Activated CD4-positive, alpha-beta T cell treated with anti-CD3 and anti-CD28 coated beads, Interleukin-10, Interleukin-2, amounts not matched to agents 100 ng/mL and 50 ng/mL, durations not matched to agents 16 hours and 8 hours (primary cell): ENCODE measurements at places on chromosomes 4 and X.
A peak's percentile ranks its signal among the peaks of the same experiment; 100 is the strongest.

DNA sequence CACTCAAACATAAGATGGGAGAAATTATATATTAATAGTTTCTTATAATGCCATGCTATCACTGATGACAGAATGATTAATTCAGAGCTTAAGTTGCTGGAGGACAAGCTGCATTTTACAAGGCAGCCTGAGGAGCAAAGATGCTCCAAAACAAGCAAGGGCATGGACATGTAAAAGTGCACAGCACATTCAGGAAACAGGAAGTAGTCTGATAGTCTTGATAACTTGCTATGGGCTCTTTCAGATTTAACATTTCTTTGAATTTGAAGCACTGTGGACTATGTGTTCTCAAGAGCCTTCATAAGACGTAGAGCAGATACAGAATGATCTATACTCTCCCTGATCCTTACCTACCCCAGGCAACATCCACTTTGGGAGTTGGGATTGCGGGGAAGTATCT, 50.0 kb downstream of the AMMECR1 start:
- DNase-seq = no peak

DNA sequence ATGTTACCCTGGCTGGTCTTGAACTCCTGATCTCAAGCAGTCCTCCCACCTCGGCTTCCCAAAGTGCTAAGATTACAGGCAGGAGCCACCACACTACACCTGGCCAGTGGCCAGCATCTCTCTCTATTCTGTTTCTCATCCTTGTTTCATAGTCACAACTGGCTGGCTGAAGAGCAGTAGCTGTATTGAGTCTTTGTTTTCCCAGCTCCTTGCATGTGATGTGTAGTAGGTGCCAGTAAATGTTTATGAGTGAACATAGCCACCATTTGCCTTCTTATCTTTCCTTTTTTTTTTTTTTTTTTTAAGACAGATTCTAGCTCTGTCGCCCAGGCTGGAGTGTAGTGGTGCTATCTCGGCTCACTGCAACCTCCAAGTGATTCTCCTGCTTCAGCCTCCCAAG, 23.6 kb downstream of the NUDT9 start:
- DNase-seq = no peak

GRCh38 chr4:8303485-8304281, 34.1 kb downstream of the HTRA3 start:
- peak; percentile 34 for DNase-seq

- no peak for DNase-seq
Measured at GRCh38 chr4:185638093-185638492, 102.8 kb upstream of the PDLIM3 start.

- DNase-seq = no peak
Measured at GRCh38 chr4:37393889-37394288, 149.3 kb downstream of the NWD2 start.

DNA sequence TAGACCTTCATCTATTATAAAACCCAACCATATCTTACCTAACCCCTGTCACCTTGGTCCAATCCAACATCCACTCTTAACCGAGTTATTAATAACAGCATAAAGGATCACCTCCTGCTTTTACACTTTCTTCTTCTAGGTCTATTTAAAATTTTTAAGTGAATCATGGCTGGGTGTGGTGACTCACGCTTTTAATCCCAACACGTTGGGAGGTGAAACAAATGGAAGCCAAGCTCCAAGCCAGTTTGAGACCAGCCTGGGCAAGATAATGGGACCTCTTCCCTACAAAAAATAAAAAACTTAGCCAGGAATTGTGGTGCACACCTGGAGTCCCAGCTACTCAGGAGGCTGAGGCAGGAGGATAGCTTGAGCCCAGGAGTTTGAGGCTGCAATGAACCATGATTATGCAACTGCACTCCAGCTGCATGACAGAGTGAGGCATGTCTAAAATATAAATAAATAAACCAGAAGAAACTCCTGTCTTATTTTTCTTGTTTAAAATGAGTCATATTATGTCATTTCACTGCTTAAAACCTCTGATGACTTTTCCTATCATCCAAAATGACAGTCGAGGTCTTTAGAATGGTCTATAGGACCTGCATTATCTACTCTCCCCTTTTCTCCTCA, 188.4 kb downstream of the GASK1B start:
- DNase-seq = no peak

DNA sequence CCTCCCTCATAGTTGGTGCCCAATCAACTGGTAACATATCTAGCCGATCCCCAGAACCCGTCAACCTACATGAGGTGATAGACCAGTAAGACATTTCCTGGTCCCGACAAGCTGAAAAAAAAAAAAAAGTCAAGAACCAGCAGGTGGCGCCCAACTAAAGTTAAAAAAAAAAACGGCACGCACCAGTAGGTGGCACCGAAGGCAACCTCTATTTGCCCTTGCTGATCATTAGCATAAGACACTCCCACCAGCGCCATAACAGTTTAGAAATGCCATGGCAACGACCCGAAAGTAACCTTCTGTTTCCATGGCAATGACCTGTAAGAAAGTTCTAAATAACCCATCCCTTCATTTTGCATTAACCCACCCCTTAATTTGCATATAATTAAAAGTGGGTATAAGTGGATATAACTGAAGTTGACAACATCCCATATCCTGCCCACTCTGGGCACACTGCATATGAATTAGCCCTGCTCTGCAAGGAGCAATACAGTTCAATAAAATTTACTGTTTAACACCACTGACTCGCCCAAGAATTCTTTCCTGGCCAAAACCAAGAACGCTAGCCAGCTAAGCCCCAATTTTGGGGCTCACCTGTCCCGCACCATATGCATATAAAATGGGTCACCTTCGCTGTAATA, 83.9 kb upstream of the SPANXB1 start:
- peak; percentile 77 for DNase-seq

GRCh38 chr4:169810325-169811323, 52.9 kb upstream of the HPF1 start:
- DNase-seq = peak; percentile 71

DNA sequence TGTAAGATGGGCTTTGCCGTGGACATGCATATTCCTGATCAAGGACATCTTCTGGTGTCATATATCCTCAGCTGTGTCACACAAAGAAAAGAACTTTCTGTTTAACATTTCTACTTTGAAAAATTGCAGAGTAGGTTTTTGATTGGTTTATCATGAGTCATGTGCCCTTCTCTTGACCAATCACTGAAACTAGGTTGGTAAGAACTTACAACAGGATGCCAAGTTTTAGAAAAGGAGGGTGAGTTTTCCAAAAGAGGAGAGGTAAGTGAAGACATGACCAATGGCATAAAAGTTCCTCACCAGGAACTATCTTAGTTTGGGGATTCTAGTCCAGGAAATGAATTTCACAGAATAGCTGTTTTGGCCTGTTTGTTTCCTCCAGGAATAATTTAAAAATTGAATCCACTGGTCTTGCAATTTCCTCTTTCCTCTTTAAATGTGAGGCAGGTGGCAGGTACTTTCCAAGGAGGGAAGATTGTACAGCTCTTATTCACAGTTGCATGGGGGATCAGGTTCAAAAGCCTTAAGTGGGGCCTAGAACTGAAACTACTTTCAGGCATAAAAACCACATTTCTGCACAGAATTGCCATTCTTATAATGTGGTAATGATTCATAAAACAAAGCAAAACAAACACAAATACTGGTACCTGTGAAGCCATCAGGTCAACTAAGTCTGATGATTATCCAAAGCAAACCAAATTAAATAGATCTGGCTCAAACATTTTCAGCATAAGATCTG, 1114.5 kb upstream of the LCORL start:
- DNase-seq = no peak

- DNase-seq = no peak
Measured at GRCh38 chr4:105350859-105351490, 122.9 kb downstream of the PPA2 start.

- DNase-seq = peak; percentile 46
Measured at GRCh38 chrX:107429090-107429489, 20.4 kb upstream of the FRMPD3 start.

DNA sequence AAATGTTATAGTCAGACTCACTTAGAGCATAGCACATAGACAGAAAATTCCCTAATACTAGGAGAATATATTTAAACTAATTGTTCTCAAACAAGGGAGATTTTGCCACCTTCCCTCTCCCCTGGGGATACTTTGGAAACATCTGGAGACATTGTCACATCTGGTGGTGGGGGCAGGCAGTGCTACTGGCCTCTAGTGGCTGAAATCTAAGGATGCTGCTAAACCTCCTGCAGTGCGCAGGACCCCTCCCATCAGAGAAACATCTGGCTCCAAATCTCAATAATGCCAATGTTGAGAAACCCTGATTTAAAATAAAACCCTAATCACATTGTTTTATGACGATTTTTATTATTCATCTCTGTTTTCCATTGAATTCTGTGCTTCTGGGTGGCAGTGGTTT, 244.9 kb downstream of the FRMPD4 start:
- no peak for DNase-seq

DNA sequence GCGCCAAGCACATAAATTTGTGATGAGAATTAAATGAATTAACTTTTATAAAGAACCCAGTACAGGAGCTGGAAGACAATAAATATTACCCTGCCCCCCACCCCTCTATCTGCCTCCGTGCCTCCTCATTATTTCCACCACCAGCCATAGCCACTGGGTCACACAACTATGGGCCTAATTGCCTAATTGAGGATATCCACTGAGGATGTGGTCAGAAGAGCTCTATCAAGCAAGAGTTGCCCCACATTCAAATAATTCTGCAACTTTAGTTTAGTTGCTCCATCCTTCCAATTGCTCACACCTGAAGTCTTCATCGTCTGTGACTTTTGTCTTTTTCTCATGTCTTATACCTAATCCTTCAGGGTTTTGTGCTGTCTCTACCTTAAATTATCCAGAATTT, 9.5 kb upstream of the CXCL8 start:
- no peak for DNase-seq

DNA sequence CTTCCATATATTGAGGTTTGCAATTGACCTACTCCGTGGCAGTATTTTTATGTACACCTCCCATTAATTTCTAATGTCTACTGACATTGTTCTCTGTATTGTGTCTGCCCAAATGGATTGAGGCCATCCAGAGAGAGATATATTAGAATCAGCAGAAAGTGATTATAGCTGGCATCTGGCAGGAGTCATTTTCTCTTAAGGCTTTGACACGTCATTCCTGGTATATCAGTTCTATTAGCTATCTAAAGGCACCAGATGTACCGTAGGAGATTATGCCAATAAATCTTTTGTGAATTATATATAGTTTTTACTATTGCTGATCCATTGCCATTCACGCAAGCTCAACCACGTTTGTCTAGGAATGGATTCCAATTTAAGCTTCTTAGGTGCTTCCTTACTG, 1026.4 kb upstream of the IGFBP7 start:
- DNase-seq = no peak

GRCh38 chr4:6986072-6986780, 56.9 kb upstream of the TADA2B start:
- no peak for DNase-seq

DNA sequence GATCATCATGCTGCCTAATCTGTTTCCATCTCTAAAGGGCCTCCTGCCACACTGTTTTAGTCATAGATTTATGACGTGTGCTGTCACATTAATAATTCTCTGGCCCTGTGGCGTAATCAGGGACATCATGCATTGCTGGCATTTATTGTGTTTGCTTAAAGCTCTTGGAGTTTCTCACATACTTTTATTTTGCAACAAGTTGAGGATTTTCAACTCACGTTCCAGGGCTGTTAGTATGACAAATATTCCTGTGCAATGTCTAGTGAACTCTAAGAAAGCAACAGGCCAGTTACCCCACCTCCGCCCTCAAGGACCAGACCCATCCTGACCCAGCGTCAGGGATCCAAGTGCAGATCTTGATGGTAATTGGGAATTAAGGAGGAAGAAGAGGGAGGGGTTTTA, 7.8 kb upstream of the PIGA start:
- no peak for DNase-seq
